ENCODE measurements at places on chromosomes 2 and 18.

GRCh38 chr2:239876948-239877289, 148.2 kb downstream of the NDUFA10 start:
- no peak for DNase-seq

- DNase-seq, result no peak
These were observed 17.6 kb upstream of the UBE2E3 start for GRCh38 chr2:180962727-180963314.

DNA sequence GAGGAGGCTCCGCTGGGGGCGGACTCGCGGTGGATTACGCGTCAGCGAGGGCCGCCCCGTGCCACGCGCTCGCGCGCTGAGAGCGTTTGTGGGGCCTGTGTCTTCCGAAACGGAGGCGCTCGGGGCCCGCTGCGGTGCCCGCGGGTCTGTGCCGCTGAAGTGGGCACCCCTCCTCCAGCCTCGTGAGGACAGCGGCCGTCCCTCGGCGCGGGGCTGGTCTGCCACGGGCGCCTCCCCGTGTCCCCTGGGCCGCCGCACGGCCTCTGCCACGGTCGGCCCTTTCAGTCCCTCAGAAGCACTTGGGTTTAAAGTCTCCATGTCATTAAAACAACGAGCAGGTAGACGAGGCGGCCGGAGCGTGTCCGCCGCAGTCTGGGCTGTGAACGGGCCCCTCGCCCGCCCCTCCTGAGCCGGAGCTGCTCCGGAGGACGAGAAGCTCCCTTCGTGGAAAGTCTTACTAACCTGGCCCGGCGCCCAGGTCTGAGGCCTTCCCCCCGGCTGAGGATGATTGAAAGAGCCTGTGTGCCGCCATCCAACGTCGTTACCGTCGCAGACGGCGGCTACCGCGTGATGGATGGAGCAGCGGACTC, 97.6 kb downstream of the NFATC1 start:
- DNase-seq, result no peak

- no peak for DNase-seq
These were observed 64.4 kb downstream of the AOX1 start for GRCh38 chr2:200650195-200650594.

- DNase-seq, result no peak
These were observed 37.0 kb downstream of the TGFA start for GRCh38 chr2:70516596-70516995.

- DNase-seq, result no peak
These were observed 255.8 kb downstream of the GLI2 start for GRCh38 chr2:120991441-120991840.

GRCh38 chr2:134352844-134353243, 99.0 kb downstream of the MGAT5 start:
- no peak for DNase-seq

DNA sequence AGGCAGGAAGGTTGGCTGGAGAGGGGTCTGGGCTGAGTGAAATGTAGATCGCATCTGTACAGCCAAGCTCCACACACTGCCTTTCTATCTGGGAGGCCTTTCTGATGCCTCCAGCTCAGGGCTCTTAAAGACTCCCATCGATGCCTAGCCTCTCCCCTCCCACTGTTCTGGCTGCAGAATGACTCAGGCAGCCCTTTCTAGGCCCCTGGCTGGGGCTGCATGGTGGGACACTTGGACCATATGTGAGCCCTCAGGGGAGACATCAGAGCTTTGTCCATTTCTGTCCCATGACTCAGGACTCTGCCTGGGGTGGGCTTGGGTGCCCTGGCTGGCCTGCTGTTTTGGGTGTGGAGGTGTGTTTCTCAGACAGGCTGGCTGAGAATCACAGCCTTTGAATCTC, 101.3 kb downstream of the CELF4 start:
- no peak for DNase-seq

DNA sequence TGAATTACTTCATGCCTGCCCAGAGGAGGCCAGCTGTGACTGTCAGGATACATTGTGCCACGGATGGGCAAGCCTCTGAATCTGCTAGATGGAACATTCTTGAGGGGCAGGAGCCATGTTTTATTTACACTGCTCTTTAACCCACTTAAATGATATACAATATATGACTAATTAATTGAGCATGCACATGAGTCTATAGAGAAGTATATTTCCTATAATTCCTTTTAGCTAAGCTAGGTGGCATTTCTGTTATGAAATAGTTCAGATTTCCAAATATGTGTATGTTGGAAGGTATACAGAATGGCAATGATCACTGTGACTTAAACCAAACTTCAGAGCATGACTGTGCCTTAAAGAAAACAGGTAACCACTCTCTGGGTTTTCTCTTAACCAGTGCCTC, 131.7 kb downstream of the RAB3GAP1 start:
- DNase-seq, result no peak

DNA sequence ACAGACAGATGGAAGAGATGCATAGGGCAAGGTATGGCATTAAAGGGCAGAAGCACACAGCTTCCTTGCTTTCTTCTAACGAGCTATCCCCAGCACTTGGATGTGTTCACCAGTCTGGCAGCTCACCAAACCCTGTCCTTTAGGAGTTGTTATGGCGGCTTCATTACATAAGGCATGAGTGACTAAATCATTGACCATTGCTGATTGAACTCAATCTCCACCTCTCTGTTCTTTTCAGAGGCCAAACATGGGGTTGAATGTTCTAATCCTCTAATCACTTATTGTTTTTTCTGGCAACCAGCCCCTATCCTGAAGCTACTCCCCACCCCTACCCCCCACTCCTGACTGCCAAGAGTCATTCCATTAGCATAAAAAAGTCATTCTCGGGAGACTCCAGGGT, 301.8 kb downstream of the XIRP2 start:
- no peak for DNase-seq

DNA sequence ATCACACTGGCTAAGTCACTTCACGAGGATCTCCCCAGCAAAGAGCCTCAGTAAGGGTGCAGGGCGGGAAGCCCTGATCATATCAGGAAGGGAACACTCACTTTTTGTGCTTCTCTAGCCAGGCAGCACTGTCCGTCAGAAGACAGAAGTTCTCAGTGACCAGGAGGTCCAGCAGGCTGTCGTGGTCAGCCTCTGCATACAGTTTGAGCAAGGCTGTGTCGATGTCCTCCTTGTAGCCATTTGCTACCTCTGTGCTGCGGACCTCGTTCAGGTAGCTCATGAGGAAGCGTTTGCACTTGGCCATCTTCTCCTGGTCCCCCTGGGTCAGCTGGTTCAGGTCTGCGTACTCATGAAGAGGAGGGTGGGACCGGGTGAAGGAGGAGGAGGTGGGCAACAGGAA, 38.7 kb downstream of the GPR45 start:
- no peak for DNase-seq

DNA sequence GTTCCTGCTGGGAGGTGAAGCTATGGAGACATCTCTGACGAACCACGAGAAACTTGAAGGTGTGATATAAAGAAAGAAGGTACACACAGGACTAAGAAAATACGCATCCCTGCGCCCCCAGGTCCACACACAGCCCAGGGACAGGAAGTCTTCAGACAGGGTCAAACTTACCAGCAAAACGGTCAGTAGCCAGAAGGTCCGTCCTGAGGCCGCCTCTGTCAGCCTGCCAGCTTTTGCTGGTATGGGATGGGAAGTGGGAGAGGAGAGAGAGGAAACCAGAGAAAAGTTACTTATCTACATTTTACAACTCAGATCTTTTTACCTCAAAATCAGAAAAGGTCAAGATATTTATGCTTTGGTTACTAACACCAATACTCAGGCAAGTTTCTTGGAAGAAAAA, 47.2 kb downstream of the HDLBP start:
- DNase-seq, result no peak

DNA sequence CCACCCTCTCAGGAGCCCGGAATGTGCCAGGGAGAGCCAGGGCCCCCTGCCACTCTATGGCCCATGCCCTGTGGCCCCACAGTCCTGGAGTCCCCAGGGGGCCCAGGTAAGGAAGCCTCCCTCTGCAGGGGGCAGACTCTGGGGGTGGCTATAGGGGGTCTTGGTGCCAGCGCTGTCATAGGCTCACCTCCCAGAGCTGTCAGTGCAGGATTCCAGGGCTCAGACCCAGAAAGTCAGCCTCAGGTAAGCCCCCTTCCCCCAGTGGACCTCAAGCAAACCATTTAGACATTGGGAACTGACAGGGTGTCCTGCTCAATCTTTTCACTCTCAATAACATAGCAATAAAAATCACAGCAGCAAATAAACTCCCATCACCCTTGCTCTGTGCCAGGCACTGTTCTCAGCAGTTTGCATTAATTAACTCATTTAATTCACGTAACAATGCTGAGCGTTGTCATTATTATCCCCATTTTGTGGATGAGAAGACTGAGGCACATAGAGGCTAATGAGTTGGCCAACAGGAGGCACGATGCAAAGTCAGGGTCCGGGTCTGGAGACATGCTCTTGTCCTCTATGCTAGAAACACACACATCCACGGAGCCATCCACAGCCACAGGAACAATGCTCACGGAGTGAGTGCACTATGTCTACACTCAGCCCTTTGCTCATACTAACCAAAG, 79.6 kb downstream of the TNS1 start:
- DNase-seq, result no peak

DNA sequence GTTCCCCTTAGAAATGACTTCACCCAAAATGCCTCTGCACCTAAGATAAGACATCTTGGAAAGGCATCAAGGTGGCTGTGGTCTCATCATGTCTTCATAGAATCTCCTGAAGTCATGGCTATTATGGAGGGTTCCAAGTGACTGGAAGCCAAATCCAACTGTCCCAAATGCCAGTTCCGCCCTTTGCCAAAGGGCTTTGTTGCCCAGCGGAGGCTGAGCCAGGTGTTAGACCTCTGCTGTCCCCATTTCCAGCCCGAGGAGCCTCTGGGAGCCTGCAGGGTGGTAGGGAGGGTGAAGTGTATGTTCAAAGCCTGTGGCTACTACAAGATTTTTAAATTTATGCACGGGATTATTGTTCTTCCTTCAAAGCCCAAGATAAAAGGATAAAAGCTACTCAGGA, 25.7 kb downstream of the RHOB start:
- DNase-seq, result no peak

- DNase-seq, result no peak
These were observed 641 bp upstream of the ITGA6 start for GRCh38 chr2:172426635-172427255.

- DNase-seq, result no peak
These were observed 154.6 kb downstream of the OSR1 start for GRCh38 chr2:19203866-19204265.

GRCh38 chr2:99573634-99574251, 83.9 kb upstream of the REV1 start:
- DNase-seq, result no peak

GRCh38 chr2:112204411-112204810, 50.4 kb downstream of the ZC3H8 start:
- DNase-seq, result no peak

DNA sequence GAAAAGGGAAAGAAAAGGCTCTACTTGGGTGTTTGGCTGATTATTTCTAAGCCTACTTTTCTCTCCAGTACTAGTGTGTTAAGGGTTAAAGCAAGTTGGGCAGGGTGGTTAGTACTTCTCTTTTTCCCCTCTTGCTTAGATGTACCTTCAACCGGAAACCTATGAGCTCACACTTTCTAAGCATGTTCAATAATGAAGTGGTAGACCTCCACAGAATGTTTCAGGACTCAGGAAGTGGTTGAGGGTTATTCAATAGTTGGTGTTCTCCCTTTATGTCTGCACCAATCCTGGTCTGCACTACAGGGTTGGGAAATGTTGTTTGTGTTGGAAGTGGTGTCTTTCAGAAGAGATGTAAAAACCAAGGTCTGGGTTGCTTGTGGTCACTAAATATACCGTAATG, 137.1 kb downstream of the ZEB2 start:
- DNase-seq, result no peak

DNA sequence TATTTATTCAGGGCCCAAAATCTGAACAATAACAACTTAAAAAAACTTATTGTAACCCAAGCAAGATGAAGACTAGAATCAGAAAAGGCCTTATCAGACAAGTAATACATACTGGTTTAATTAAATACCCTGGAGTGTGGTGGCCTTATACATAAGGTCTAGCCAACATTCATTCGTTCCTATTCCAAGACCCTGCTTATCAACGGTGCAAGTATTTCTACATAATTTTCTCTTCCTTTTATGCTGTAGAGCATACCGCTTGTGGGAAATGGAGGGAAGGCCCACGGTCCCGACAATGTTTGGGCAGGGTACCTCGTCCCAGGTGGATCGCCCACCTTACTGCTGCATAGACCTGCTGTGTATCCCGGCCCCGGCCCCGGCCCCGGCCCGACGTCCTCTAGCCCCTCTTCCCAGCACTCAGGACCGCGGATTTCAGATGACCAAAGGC, 708 bp downstream of the ZNF24 start:
- DNase-seq, result no peak

GRCh38 chr18:36012891-36013290, 40.4 kb downstream of the RMP24 start:
- no peak for DNase-seq

DNA sequence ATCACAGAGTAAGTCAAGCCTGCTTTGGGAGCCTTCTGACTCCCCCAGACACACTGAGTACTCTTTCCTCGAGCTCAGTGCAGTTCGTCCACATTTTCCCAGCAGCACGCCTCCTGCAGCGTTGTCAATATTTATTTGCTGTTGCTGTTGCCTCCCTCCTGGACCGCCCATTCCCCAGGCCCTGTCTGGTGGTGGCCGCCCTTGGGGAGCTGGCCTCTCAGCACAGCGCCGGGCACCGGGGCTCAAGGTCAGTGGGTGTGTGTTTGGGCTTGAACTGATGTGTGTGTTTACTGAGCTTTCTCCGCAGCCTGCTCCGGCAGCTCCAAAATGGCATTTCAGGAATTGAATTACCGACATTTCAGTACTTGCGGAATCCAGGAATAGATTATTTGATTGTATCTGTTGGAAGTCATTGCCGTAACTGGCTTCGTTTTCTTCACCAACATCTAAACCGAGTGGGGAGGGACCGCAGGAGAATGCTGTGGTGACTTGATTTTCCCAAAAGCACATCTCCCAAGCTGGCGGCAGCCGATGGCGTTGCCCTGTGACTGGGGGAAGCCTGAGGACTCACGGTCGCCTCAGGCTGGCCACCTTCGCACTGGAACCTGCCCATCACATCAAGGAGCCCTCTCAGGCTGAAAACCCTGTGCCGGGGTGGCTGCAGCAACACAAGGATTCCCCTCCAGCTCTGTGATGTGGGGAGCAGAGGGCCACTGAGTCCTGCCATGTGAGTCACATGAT, 66.0 kb downstream of the HPCAL1 start:
- DNase-seq, result no peak

- no peak for DNase-seq
These were observed 23.6 kb downstream of the SLC66A2 start for GRCh38 chr18:79927607-79928562.

- DNase-seq, result no peak
These were observed 443.3 kb upstream of the MEIS1 start for GRCh38 chr2:65991381-65992197.

All from activated naive CD4-positive, alpha-beta T cell (primary cell).